ENCODE measurements at places on chromosomes 12 and 14. TPM values are rescaled to one million over a fixed set of nuclear protein-coding genes. Genes with fewer than 3 reads are reported as not detected.

OR9K2 gene
- not detected for total RNA-seq

HCAR1 gene
- total RNA-seq, result 0.09 TPM

BDKRB1 gene
- total RNA-seq, result 7.7 TPM

CACNA2D4 gene
- total RNA-seq, result 4.8 TPM

ETV6 gene
- 60.9 TPM for total RNA-seq

- DNase-seq, result no peak
These were observed 229.7 kb downstream of the SLC25A21 start for GRCh38 chr14:36942522-36943245.

- no peak for DNase-seq
These were observed 15.7 kb downstream of the SNRPF start for GRCh38 chr12:95874452-95874851.

- no peak for DNase-seq
These were observed 990.2 kb downstream of the GALC start for GRCh38 chr14:87002776-87003175.

GRCh38 chr12:46303039-46303666 lies 34.3 kb upstream of the SLC38A1 start:
- no peak for DNase-seq
